Iris pigment epithelial cell (primary cell): ENCODE measurements at places on chromosomes 2 and 18.

DNA sequence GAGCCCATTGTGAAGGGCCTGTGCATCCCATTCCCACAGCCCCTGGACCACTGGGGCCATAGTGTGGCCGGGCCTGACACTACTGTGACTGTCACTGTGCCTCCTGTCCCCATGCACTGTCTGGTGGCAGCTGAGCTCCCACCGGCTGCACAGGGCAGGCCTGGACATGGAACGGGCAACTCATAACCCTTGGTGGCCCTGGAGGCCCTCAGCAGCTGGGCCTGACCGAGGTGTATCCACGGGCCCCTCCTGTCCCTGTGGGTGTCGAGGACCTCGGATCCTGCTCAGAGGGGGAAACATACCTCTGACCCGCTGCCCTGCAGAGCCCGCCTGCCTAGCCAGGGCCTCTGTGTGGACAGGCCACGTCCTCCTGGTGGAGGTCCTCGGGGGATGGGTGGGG, 7.8 kb upstream of the GAL3ST2 start:
- no peak for DNase-seq

DNA sequence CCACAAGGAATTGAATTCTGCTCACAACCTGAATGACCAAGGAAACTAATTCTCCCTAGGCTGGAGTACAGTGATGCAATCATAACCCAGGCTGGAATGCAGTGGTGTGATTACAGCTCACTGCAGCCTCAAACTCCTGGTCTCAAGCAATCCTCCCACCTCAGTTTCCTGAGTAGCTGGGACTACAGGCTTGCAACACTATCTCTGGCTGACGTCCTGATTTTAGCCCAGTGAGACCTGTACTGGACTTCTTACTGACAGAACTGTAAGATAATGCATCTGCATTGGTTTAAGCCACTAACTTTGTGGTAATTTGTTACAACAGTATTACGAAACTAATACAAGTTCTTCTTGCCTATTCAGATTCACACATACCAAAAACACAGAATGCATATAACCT, 9.5 kb upstream of the KDSR start:
- peak; percentile 93 for DNase-seq

DNA sequence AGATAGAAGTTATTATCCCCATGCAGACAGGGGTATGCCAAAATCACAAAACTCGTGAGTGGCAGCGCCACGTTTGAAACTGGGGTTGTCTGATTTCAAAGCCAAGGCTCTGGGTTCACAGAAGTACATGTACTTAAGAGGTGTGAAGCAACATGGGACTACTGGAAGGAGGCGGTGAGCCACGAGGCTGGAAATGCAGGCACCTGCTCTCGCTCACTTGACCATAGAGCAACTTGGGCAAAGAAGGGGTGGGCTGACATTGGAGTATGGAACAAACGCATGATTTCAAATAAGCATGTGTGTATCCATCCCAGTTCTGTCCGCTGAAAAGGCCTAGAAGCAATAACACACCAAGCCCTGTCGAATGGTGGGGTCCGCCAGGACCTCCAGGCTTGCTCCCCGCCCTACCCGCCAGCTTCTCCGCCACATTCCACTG, 593 bp upstream of the ACTR2 start:
- DNase-seq, result peak; percentile 49

GRCh38 chr18:58894930-58895329, 30.3 kb downstream of the ZNF532 start:
- no peak for DNase-seq

DNA sequence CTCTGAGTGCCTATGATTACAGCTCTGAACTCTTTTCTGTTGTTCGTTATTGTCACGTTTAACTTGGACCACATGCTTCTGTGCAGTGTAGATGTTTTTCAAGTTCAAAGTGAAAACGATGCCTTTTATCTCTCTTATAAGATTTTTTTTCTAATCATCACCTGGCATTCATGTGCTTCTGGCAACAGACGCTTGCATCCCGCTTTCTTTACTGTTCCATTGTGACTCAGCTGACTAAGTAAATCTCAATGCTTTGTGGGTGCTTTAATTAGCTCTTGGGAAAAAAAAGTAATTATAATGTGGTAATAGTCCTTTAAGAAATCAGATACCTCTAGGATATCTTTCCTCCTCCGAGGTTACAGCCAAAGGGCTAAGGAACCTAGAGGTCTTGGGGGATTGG, 31.2 kb upstream of the RMP24 start:
- no peak for DNase-seq

DNA sequence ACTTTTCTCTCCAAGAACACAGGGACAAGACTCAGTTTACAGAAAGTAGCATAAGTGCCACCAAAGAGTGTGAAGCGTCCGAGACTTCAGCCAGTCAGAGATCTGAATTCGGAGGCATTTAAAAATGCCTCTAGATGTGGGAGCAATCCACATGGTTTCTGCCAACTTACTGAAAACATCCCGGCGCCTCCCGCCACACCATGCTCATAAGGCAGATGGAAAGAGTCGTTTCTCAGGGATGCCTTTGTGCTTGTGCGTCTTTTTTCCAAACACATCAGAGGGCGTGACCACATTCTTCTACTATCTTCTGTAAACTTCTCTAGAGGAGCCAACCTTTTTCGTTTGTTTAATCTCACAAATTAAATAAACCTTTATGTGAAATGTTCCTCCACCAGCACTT, 88.7 kb downstream of the NRP2 start:
- peak; percentile 46 for DNase-seq

GRCh38 chr2:207258263-207258991, 92.7 kb upstream of the KLF7 start:
- DNase-seq, result peak; percentile 100

- DNase-seq, result peak; percentile 63
These were observed 192.2 kb downstream of the IRS1 start for GRCh38 chr2:226607379-226607778.

DNA sequence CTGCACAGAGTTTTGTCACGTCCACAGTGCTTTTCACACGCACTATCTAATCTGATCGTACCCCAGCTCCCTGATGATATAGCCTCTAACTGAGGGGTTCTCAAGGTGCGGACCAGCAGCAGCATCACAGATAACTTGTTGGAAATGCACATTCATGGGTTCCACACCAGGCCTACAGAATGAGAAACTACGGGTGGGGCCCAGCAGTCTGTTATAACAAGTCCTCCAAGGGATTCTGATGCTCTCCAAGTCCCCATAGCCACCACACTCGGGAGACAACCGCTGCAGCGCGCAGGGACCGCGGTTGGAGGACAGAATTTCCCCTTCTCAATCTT, 745 bp upstream of the BZW1 start:
- DNase-seq, result no peak

- no peak for DNase-seq
These were observed 191.8 kb downstream of the IKZF2 start for GRCh38 chr2:212959471-212960117.

GRCh38 chr2:208713066-208713745, 306.6 kb downstream of the PTH2R start:
- no peak for DNase-seq

DNA sequence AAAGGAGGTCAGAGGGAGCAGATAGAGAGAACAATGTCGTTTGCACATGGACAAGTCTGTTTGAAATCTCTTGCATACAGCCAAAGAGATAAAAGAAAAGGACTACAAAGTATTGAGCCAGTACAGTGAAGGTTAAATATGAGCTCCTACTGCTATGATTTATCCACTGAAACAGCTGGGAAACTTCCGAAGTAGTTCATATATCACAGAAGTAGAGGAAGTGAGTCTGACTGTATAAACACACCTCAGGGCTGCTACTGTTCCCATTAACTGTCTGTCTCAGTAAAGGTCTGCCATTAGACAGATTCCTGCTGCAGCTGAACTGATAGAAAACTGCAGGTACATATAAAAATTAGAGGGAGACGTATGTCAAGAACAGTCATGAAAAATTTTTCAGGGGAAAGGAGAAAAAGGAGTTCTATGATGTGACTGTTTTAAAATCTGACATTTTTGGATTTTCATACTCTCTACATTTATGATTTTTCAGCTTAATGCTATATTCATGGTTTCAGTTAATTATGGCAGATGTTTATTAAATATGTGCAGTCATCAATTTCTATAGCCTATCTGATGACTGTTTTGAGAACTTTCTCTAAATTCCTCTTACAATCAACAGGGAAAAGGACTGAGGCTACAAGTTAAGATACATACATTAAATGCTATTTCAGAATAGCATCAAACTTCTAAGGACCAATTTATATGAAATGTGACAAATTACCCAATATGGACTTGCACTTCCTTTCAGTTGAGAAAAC, 364.7 kb downstream of the ERBB4 start:
- DNase-seq, result peak; percentile 47

- peak; percentile 72 for DNase-seq
These were observed 920 bp downstream of the GULP1 start for GRCh38 chr2:188292348-188293239.

GRCh38 chr2:186425576-186425975, 60.5 kb upstream of the ZC3H15 start:
- no peak for DNase-seq

GRCh38 chr2:66344087-66344663, 90.8 kb upstream of the MEIS1 start:
- DNase-seq, result no peak

DNA sequence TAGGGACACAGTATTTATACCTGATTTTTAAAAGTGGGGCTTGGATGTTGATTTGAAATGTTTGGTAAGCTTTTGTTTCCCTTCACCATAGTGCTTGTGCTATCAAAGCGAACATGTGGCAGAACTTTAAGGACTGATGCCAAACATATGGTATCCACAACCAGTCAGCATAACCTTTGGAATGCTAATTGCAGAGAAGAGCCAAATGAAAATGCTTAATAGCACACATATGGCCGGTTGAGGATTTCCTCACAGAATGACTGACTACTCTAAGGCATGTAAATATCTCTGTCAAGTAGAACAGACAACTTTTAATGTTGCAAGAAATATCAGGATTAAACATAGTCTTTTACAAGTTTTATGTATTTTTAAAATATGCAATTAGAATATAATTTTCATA, 120.9 kb upstream of the COL3A1 start:
- peak; percentile 97 for DNase-seq

- no peak for DNase-seq
These were observed 10.4 kb downstream of the ST8SIA3 start for GRCh38 chr18:57362714-57363113.

DNA sequence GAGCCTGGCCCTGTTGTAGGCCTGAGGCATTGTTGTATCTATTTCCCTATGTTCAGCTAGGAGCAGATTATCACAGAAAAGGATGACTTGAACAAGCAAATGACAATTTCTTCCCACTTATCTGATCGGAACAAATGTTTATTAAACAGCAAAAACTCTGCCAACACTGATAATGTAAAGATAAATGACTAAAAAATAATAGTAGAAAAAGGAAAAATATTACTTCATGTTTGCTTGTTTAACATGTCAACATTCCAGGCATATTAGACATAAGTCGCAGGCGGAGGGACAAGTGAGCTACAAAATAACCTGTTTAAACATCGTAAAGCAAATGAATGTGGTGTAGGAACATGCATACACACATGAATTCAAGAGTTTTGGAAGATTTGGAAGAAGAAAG, 257.9 kb downstream of the TMX3 start:
- no peak for DNase-seq

DNA sequence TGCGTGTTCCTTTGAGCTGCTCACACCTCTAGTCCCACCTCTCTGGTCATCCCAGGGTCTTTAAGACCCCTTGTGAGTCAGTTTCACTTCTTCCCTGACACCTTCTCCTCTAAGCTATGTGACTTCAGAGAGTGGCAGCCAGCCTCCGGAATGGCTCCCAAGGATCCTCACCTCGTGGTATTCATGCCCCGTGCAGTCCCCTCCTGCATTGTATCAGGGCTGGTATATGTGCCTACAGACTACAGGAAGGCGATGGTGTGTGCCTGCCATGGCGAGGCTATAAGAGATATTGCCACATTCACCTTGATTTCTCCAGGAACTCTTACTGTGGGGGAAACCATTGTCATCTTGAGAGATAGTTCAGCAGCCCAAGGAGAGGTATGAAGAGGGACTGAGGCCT, 128.0 kb upstream of the SMAD2 start:
- no peak for DNase-seq

GRCh38 chr2:19026261-19026660, 332.2 kb downstream of the OSR1 start:
- no peak for DNase-seq
